ENCODE measurements at places on chromosomes 12 and 14.
A peak's percentile ranks its signal among the peaks of the same experiment; 100 is the strongest.

DNA sequence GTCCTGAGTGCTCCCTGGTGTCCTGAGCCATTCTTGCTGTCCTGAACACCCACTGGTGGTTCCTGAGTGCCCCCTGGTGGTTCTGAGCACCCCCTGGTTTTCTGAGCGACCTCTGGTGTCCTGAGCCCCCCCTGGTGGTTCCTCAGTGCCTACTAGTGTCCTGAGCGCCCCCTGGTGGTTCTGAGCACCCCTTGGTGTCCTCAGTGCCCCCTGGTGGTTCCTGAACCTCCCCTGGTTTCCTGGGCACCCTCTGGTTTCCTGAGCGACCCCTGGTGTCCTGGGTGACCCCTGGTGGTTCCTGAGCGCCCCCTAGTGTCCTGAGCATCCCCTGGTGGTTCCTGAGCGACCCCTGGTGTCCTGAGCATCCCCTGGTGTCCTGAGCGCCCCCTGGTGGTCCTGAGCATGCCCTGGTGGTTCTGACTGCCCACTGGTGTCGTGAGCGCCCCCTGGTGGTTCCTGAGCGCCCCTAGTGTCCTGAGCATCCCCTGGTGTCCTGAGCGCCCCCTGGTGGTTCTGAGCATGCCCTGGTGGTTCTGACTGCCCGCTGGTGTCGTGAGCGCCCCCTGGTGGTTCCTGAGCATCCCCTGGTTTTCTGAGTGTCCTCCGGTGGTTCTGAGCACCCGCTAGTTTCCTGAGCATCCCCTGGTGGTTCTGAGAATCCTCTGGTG, 473.1 kb downstream of the TMEM121 start:
- peak; percentile 82 for DNase-seq

GRCh38 chr12:82648259-82648909, 38.3 kb upstream of the TMTC2 start:
- DNase-seq = no peak

GRCh38 chr14:75040507-75040906, 10.8 kb downstream of the MLH3 start:
- no peak for DNase-seq

GRCh38 chr12:50615907-50616296, 111.1 kb downstream of the DIP2B start:
- no peak for DNase-seq

GRCh38 chr14:81311778-81312177, 88.3 kb downstream of the STON2 start:
- DNase-seq = no peak

DNA sequence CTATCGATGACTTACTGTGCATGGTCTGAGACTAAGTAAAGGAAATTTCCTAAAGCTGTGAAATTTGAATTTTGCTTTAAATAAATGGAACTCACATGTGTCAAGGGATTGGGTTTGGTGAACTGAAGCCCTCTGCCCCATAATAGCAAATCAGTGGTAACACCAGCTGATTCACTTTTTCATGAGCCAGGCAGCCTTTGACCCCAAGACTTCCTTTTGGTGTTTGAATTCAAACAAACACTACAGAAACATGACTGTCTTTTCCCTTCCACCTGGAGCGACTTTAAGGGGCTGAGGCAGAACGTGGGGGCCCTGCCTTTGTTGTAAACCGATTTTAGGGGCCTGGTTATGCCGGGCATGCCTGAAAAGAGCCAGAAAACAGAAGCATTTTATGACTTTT, 28.8 kb downstream of the KCTD10 start:
- no peak for DNase-seq

DNA sequence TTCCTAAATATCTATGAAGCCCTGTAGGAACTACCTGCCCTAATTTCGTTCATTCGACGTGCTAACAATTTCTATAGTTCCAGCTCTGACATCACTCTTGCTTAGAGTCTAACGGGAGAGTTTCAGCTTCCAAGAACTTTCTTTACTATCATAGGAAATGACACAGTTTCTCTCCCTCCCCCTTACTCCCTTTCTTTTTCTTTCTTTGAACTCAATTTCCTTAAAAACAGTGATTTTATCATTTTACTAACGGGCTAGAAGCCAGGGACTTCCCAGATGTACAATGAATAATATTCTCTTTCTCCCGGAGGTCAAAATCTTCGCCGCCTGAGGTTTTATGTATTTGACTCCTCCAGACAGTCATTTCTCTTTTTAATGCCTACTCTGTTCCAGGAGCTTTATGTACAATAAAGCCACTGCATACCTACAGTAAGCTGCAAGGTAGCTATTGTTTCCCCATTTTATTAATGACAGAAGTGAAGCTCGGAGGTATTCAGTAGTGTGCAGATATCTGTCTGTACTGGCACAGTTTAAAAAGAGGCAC, 15.7 kb downstream of the SMCO2 start:
- DNase-seq = no peak

DNA sequence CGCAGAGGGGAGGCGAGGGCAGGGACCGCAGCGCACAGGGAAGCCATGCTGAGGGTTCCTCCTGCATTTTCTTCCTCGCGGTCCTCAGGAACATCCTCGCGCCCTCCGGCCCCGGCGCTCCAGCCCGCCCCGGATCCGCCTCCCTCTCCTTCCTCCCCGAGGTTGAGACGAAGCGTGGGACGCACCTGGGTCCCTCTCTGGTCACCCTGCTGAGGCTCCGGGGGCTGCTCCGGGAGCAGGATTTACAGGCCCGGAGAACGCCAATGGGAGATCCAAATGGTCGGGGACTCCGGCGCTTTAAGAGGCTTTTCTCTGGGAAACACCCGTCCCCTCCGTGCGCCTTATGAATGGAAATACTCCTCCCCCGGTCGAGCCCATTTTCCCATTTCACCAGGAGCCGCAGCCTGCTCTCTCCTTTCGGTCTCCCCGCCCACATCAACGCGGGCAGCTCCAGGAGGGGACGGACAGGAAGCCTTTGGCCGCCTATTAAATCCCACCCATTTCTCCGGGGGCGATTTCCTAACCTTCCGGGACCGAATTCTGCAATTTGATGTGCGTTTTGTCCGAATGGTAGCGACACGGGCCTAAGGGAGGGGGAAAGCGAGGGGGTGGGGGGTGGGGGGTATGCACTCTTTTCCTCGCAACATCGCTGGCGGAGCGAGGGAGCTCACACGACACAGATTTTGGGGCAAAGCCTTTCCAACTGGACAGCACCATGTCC, at the start of gene UNC79:
UNC79 (plus strand) TSS at position 625 of the 721 bp plus-strand sequence; CDS start at position 716, 91 bp downstream.
- DNase-seq = no peak

- DNase-seq = no peak
These were observed 69.5 kb downstream of the TMEM30B start for GRCh38 chr14:61211476-61212255.

DNA sequence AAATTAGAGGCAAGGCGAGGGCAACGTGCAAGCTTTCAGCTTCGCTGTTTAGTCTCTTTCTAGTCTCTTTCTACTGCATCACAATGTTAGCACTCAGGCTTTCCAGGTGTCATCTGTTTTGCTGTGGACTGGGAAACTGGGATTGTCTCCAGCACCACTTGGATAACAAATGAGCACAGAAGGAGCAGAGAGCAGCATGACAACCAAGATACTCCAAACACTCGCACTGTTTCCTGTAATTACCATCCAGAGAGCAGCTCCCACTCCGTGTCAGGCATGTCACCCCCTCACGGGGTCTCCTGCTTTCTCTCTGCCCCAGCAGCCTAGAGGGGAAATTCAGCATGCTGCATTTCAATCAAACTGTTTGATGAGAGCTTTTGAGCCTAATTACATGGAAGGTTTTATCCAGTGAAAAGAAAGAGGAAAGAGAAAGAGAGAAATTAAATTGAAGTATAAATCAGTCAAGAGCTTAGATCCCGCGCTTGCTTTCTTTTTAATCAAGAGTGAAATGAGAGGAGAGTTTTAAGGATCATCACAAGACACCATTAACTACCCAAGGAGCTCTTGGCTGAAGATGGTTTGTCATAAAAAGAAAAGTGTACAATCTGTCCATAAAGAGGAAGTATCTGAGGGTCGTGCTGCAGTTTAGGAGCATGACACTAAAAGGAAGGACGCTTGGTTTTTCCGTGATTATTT, 917.7 kb downstream of the DIO2 start:
- DNase-seq = no peak

- DNase-seq = no peak
These were observed 197.9 kb downstream of the KTN1 start for GRCh38 chr14:55777877-55778276.

- DNase-seq = no peak
These were observed 74.9 kb upstream of the CMKLR1 start for GRCh38 chr12:108414021-108414420.

GRCh38 chr14:72708708-72709475, 185.0 kb downstream of the DPF3 start:
- DNase-seq = no peak

- DNase-seq = peak; percentile 61
These were observed 139.3 kb upstream of the ARHGAP5 start for GRCh38 chr14:31937730-31938346.

GRCh38 chr14:33794791-33795305, 156.0 kb downstream of the EGLN3 start:
- no peak for DNase-seq

DNA sequence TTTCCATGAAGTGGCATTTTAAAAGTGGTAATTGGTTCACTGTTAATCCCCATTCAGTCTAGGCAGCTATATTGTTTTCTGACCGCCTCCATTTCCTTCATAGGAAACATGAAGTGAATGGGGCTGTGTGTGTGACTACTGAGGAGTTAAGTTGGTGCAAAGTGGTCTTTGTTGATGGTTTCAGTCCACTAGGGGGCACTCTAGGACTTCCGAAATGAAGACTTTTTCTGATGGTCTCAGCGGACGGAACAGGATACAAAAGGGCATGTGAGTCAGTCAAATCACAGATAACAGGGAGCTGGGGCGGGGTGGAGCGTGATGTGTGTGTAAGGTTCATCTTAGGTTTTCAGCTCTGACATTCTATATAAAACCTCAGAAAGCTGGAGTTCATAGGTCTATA, 240.1 kb upstream of the OR4E1 start:
- DNase-seq = peak; percentile 76

GRCh38 chr14:76771437-76771980, 10.2 kb downstream of the VASH1 start:
- DNase-seq = no peak

DNA sequence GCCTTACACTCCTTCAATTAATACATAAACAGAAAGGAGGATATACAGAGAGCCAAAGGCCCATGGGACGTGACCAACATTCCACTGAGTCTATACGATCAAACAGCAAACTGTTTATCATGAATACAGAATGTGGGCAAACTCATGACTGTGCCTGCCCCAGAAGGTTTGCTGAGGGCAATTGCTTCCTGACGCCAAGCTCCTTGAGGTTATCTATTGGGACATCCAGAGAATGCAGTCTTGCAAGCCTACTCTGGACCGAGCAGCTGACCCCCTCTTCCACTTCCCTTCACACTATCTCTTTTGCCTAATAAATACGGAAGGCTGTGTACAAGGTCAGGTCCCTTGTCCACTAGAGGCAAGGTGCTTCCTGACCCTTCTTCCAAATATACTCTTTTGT, 18.5 kb upstream of the SLC10A1 start:
- DNase-seq = no peak

- DNase-seq = no peak
These were observed 92.5 kb downstream of the DAAM1 start for GRCh38 chr14:59280961-59281360.

DNA sequence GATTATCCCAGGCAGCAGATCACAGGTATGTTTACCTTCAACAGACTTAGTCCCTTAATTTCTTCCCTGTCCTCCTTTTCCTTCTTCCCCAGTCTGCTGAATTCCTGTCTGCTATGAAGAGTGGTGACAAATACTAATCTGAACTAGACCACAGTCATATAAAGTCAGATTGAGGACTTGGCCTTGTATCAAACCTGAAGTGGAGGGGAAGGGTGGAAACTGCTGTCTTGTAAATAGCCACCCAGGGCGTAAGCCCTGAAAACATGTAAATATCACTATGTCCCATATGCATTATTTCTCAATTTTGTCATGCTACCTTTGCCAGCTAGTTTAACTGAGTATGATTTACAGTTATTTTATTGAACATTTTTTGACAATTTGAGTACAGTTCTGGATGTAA, 368.0 kb downstream of the CCDC91 start:
- DNase-seq = no peak

DNA sequence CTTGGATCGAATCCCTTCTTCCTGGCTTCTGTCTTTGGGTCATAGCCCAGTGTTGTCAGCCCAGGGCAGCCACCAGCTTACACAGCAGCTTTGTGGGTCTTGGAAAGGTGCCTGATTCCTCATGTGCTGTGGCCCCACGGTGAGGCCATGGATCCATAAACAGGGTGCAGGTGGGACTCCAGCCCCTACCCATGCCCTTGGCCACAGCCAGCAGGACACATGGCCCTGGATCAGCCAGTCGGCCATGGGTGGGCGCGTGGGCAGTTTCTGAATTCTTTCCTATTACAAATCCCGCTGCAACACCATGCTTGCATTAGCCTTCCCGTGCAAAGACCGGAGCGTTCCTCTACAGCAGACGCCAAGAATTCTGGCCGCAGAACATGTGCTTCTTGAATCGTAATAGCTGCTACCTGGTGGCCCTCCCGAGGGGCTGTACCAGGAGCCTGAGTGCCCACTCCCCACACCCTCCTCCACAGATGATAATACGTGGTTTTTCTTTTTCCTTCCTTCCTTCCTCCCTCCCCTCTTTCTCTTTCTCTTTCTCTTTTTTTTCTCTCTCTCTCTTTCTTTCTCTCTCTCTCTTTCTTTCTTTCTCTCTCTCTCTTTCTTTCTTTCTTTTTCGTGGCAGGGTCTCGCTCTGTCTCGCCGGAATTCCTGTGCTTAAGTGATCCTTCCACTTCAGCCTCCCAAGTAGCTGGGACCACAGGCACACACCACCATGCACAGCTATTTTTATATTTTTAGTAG, 2.9 kb upstream of the MMP17 start:
- no peak for DNase-seq

- no peak for DNase-seq
These were observed 7.7 kb upstream of the PLEKHG7 start for GRCh38 chr12:92695056-92695455.

GRCh38 chr14:85471744-85472143, 58.2 kb upstream of the FLRT2 start:
- no peak for DNase-seq

- DNase-seq = no peak
These were observed 76.5 kb downstream of the TGFB3 start for GRCh38 chr14:75905147-75905904.

GRCh38 chr14:36619853-36620252, 37.4 kb upstream of the NKX2-8 start:
- no peak for DNase-seq

DNA sequence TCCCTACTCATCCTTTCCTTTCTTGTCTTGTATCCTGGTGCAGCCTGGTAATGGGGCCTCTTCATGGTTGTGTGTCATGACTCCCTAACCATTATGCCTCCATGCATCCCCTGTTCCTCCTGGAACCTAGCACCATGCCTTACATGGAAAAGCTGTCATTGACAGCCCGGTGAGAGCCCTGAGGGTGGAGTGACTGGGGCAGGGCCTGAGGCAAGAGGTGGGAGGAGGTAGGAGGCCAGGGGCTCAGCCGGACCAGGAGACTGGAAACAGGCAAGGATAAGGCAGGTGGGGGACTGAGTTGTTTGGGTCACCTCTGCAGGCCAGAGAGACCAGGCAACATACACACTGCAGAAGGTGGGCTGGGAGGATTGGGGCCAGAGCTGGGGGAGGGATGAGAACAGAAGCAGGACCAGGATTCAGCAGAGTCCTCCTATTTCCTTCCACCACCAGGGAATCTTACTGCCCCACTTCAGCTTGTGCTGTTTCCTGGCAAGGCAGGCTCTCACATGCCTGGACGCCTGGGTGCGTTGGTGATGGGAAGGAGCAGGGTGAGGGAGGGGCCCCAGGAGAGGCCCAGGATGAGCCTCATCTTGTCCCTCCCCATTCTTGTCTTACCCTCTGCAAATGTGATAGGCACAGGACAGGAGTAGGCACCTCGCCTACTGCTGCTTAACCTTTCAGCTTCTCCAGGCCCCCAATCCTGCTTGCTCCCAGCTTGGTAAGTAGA, at the start of gene LTB4R2:
LTB4R2 (plus strand) TSS at position 603 of the 727 bp plus-strand sequence. CDS start 525 bp downstream, outside the sequence.
- DNase-seq = no peak

GRCh38 chr12:62789851-62790250, 145.1 kb downstream of the PPM1H start:
- no peak for DNase-seq

Measured in activated CD4-positive, alpha-beta T cell treated with anti-CD3 and anti-CD28 coated beads, Interleukin-2, amount 50 U/mL, for 4 hours (primary cell).